ENCODE measurements at places on chromosomes 3 and 15.

- no peak for DNase-seq
Observed at GRCh38 chr3:63128380-63128779, 149.7 kb upstream of the SYNPR start.

GRCh38 chr3:42157540-42158538, 66.7 kb downstream of the TRAK1 start:
- no peak for DNase-seq

DNA sequence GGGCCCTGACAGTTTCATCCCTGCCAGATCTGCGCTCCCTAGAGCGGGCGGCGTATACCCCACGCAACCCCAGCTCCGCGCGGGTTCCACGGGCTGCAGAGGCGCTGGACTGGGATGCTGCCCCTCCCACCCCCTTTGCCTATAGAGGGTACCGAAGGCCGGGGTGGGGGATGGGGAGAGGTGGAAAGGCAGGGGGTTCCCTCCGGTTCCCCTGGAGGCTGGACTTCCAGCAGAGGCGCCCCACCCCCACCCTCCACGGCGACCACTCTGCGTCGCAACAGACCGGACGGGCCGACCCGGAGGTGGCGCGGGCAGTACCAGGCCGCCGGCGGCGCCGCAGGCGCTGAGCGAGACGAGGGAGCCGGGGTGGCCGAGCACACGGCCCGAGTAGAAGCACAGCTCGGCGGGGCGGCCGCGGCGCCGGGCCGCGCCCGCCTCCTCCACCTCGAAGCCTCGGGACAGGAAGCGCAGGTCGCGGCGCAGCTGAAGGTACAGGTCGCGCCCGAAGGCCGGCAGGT, 995 bp downstream of the ADAMTS17 start:
- no peak for DNase-seq

DNA sequence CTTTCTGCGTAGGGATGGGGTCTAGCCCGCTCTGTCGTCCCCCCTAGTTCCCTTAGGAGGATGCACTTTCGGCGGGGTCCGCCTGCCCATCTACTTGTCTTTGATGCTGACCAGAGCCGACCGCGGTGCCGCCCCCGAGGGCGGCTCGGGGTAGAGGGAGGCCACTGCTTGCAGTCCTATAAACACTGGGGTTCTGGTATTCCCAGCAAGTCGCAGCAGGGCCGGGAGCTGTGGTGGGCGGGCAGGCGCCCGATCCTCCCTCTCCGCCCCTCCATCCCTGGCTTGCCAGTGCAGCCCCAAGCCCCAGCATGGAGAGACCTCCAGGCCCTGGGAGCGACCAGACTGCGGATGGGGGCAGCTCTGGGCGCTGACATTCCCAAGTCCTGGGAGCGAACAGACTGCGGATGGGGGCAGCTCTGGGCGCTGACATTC, 830 bp downstream of the SEMA4B start:
- no peak for DNase-seq

- no peak for DNase-seq
Observed at GRCh38 chr3:107209302-107209990, 167.8 kb upstream of the CCDC54 start.
